NCI-H460 (cell line): ENCODE measurements at places on chromosomes 4 and X. TPM values are rescaled to one million over a fixed set of nuclear protein-coding genes. Genes with fewer than 3 reads are reported as not detected.

Gene SSX3
- not detected in 2 replicates for total RNA-seq

Gene ZMAT1
- total RNA-seq, result 2.0 and 2.3 TPM in 2 replicates

Gene SNCA
- total RNA-seq, result 99.1 and 110 TPM in 2 replicates

Gene ZNF718
- 9.1 and 10.5 TPM in 2 replicates for total RNA-seq

Gene RRAGB
- 8.9 and 9.8 TPM in 2 replicates for total RNA-seq

Gene ZXDA
- total RNA-seq, result 6.5 and 6.8 TPM in 2 replicates

Gene SPRY1
- 1.4 and 1.7 TPM in 2 replicates for total RNA-seq

Gene TCEAL6
- total RNA-seq, result not detected in 2 replicates

Gene NAA11
- total RNA-seq, result not detected in 2 replicates

Gene TKTL2
- total RNA-seq, result not detected in 2 replicates

Gene GRIA2
- not detected in 2 replicates for total RNA-seq

Gene CD40LG
- total RNA-seq, result not detected in 2 replicates

Gene TLL1
- total RNA-seq, result 0.17 and 0.20 TPM in 2 replicates

Gene MAGEA8
- not detected in 2 replicates for total RNA-seq

Gene YIPF7
- total RNA-seq, result not detected in 2 replicates
